ENCODE measurements at places on chromosomes 4 and X.

- DNase-seq = no peak
- no peaks in the 10 kb centered on the region for H3K4me1 ChIP-seq
- H3K36me3 ChIP-seq = no peaks in the 10 kb centered on the region
These were observed 166.8 kb downstream of the SHROOM3 start for GRCh38 chr4:76601791-76602190.

DNA sequence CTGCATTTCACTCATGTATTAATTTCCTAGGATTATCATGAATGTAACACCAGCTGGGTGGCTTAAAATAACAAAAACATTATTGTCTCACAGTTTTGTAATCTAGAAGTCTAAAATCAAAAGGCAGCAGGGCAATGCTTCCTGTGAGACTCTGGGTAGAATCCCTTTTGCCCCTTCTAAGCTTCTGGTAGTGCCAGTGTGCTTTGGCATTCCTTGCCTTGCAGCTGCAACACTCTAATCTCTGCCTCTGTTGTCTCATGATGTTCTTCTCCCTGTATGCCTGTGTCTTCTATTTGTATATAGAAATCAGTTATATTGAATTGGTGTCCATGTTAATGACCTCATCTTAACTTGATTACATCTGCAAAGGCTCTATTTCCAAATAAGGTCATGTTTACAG is 1117.3 kb downstream of the PCDH18 start:
- DNase-seq = no peak
- H3K4me3 ChIP-seq = no peak overlapping the region
- no peaks in the 10 kb centered on the region for H3K27me3 ChIP-seq

- DNase-seq = no peak
- peaks cover 4% of the 10 kb centered on the region for H3K4me1 ChIP-seq
- no peak overlapping the region for H3K27ac ChIP-seq
- peaks cover 20% of the 10 kb centered on the region for H3K27me3 ChIP-seq
- H3K36me3 ChIP-seq = no peaks in the 10 kb centered on the region
- H3K4me3 ChIP-seq = no peak overlapping the region
These were observed 20.2 kb downstream of the CETN2 start for GRCh38 chrX:152810403-152810802.

- no peaks in the 10 kb centered on the region for H3K36me3 ChIP-seq
- no peak for DNase-seq
- no peaks in the 10 kb centered on the region for H3K27me3 ChIP-seq
- no peak overlapping the region for H3K4me3 ChIP-seq
These were observed 9.7 kb downstream of the AMMECR1 start for GRCh38 chrX:110308220-110308619.

All from memory B cell (primary cell).